Stimulated activated CD4-positive, alpha-beta T cell treated with anti-CD3 and anti-CD28 coated beads, Interleukin-4, amount 100 ng/mL, for 1 hour (primary cell): ENCODE measurements at places on chromosomes 5 and 9.

- no peak for DNase-seq
These were observed 5.8 kb upstream of the PSMB7 start for GRCh38 chr9:124420991-124421543.

DNA sequence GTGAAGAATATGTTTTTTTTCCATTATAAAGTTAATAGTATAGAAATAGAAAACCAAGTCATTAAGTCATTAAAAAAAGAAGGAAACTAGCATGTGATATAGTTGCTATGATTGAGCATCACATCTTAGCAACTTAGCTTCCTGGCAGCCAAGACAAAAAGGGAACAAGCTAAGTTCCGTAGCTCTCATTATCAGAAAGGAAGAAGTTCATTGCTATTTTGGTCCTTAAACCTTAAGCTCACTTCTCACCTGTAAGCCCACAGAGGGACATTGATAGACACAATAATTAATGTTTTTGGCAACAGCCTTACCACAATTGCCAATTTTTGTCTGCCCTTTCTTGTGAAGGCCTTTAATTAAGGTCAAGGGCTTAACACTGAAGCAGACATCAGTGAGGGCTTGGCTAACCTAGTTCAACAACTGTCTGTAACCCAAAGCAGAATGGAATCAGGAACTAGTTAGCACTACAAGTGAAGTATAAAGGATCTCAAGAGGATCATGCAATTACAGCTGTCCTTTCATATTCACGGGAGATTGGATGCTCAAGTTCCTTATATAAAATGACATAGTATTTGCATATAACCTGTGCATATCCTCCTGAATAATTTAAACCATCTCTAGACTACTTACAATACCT is 24.0 kb upstream of the KLF4 start:
- DNase-seq, result no peak

GRCh38 chr9:83346655-83347420 is 191.4 kb downstream of the FRMD3 start:
- DNase-seq, result no peak

DNA sequence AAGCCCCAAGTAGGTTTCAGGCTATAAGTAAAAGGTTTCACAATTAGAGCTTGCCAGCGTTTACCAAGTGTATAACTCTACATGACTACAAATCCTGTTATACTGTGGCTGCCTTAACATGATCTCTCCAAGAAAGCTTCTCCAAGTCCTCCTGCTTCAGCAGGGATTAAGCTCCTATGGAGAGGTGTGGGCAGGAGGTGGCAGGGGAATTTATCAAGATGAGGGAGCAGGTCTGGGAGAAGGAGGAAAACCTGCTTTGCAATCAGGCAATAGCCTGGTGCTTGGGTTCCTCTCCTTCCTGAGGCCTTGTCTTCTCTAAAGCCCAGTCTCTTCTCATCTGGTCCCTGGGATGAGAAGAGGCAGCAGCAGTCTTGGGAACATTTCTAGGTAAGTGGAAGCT is 135.2 kb downstream of the TSSK1B start:
- no peak for DNase-seq

GRCh38 chr5:38765399-38765861 is 80.4 kb upstream of the OSMR start:
- DNase-seq, result no peak

- no peak for DNase-seq
These were observed 107.0 kb upstream of the PCA3 start for GRCh38 chr9:76657265-76657664.

DNA sequence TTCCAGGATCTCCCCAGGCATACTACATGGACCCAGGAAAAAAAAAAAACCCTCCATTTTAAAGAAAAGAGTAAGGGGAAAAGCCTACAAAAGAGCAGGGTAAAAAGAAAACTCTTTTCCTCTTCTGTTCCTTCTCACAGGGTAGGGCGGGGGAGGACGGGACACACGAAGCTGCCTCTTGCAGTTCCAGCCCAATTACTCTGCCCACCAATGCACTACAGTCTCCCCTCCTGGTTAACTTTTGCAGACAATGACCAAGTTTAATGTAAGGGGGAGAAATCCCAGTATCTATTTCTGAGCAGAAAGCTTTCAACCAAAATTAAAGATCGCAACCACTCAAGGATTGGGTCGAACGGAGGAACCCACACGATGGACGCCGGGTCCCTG is 1.3 kb downstream of the BRD3 start:
- no peak for DNase-seq

DNA sequence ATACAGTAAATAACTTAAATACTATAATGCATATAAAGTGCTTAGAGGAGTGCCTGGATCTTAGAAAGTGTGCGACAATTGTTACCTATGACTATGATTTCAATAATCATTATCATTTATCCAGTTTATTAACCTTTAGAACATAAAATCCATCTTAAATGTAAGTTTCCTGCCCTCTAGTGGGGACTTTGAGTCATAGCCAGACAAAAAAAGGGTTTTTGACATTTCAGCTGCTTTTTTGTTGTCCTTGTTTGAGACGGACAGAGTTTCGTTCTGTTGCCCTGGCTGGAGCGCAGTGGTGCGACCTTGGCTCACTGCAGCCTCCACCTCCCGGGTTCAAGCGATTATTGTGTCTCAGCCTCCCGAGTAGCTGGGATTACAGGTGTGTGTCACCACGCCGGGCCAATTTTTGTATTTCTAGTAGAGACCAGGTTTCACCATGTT is 9.7 kb upstream of the C9orf152 start:
- no peak for DNase-seq

DNA sequence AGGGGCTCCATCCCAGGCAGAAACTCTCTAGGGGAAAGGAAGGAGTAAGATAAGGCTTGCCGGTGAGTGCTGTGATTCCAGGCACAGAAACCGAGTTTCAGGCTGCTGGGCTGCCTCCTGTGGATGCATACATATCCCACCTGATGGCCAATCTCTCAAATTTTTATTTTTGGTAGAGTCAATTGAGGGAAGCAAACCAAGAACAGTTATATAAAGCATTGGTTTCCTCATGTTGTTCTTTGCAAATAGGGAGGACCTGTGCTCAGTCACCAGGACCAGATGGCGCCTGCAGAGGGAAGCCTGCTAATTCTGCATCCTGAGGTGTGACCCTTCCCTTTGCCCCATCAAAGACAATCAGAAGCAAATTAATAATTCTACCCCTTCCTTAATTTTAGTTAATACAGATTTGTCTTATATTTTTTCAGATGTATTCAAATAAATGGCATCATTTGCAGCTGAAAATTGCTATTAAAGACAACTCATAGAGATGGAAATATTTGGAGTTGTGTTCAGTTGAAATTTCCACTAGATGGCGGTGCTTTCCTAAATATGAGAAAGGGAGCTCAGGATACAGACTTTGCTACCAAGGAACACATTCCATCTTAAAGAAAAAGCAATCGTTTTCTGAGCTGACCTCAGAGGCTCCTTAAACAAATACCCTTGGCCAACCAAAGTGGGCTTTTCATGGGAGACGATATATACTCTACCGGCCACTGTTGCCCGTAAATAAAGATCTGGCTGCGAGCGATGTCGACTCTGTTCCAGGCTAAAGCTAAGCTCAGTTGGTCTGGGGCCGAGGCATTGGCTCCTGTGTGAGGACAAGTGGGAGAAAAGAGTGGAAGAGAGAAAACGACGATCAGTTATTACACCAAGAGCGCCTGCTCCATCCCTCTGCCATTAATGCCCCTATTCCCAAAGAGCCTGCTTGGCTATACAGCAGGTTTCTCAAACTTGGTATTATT is 225.7 kb upstream of the KLF9 start:
- DNase-seq, result no peak

DNA sequence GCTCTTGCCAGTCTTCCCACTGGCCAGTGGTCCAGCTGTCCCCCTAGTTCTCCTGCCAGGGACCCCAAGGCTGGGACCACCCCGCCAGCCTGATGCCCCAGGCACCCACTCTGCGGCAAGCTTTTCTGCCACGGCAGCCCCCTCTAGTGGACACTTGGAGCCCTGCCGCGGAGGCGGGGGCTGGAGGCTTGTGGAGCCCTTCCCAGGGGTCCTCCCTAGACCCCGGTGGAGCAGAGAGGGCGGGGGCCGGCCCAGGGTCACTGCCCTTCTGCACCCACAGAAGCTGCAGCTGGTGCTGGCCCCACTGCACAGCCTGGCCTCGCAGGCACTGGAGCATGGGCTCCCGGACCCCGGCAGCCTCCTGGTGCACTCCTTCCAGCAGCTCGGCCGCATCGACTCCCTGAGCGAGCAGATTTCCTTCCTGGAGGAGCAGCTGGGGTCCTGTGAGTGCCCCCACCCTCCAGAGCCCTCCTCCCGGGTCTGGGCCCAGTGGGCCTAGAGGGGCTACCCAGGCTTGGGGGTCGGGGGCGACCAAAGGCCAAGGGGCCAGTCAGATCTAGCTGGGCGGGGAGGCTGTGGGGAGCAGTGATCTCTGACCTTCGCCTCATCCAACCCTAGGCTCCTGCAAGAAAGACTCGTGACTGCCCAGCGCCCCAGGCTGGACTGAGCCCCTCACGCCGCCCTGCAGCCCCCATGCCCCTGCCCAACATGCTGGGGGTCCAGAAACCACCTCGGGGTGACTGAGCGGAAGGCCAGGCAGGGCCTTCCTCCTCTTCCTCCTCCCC is 9.1 kb downstream of the EGFL7 start:
- peak; percentile 56 for DNase-seq

GRCh38 chr5:171122372-171122771 is 186.7 kb upstream of the TLX3 start:
- no peak for DNase-seq

DNA sequence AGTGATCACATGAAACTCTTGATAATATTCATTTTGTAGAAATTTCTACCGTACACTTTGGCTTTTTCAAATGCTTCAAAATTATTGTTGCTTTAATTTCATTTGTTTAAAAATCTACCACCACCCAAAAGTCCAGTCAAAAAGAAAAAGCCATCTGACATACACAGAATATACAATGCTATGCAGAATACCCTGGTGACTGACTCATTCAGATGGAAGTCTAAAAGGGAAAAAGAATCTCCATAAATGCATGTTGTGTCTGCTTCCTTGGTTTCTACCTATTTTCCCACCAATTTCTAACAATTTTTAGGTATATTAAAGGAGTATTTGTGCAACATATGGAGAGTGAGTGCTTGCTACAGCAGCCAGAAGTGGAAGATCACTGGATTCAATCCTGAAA is 9.3 kb upstream of the RAPGEF6 start:
- no peak for DNase-seq

DNA sequence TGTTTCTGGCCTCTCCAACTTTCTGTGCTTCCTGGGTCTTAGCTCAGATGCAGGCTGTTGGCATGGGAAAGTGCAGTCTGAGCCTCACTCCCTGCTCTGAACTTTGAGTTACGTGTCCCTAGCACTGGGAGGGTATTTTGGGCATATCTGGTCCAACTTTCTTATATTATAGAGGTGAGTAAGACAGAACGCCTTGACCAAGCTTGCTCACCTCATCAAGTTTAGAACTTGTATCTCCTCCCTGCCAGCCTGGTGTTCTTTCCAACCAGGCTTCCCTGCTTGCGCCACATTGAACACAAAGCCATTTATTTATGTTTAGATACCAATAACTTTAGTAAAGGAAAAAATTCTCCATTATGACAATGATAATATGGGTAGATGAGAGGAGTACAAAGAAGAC is 33.2 kb downstream of the TNC start:
- no peak for DNase-seq

- DNase-seq, result no peak
These were observed 194.4 kb downstream of the GADD45G start for GRCh38 chr9:89799221-89799620.

GRCh38 chr5:89071941-89072331 is 189.0 kb upstream of the MEF2C start:
- no peak for DNase-seq

DNA sequence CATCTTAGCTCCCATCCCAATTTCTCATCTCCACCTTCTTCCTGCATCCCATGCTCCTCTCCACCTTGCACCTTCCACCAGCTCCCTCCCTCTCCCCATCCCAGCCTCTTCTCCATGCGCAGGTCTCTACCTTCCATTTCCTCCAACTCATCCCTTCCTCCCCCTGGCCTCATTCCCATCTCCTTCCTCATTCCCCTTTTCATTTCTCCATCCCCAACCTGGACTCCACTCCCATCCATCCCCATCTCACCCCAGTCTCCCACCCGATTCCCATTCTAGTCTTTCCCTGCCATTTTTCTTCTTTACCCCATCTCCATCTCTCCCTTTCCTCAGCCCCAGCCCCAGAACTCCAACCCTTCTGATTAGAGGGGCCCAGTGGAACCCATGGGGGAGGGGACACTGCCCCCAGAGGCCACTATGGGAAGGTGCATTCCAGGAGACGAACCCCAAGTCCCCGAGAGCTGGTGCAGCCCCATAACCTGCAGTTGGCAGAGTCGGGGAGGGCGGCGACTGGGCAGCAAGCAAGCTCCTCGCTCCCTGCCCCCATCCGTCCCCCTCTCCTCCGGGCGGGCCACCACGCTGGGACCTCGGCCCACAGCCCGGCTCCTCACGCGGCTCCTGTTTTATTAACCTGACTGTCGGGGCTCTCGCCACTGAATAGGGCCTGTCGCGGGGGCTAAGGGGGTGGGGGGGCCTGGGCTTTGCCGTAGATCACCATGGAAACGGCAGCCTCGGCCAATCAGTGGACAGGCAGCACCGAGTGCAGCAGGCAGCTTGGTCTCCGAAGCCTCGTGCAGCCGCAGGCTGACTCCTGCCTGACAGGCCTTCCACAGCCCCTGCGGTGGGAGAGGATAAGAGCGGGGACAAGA is 66.7 kb downstream of the PCDH1 start:
- DNase-seq, result peak; percentile 17

DNA sequence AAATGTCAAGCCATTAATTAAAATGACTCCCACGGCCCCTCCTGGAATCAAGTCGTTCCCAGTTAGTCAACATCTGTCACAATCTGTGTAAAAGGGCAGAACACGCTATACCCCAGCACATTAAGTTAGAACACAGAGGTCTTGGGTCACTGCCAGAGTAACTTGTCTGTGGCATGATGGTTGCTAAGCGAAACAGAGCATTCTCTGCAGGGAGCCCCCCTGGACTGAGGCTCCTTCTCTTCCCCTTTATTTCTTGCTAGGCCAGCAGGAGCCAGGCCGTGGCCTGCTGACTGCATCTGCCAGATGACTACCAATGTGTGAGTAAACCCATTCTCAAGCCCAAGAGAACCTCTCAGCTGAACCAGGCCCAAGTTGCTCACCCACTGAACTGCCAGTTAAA is 51.9 kb upstream of the ZBED3 start:
- no peak for DNase-seq

DNA sequence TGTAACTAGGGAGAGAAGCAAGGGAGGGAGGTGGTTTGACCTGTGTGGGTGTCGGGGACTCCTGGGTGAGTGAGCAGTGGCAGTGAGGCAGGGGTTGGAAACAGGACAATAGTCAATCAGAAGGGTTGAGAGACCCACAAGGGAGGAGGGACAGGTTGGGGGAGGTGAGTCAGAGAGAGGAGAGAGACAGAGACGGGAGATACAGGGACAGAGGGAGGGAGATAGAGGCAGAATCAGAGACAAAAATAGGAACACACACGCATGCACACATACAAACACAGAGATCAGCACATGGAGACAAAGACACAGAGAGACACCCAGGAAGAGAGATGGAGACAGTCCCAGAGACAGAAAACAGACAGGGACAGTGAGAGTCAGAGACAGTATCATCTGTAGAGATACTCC is 39.3 kb upstream of the PTGS1 start:
- no peak for DNase-seq

- DNase-seq, result peak; percentile 71
These were observed at the start of gene MCIDAS for GRCh38 chr5:55226934-55227663. MCIDAS (minus strand) TSS chr5:55227315; CDS start chr5:55227138, 177 bp downstream.
